ENCODE measurements at places on chromosomes 1 and 21.
A peak's percentile ranks its signal among the peaks of the same experiment; 100 is the strongest.

DNA sequence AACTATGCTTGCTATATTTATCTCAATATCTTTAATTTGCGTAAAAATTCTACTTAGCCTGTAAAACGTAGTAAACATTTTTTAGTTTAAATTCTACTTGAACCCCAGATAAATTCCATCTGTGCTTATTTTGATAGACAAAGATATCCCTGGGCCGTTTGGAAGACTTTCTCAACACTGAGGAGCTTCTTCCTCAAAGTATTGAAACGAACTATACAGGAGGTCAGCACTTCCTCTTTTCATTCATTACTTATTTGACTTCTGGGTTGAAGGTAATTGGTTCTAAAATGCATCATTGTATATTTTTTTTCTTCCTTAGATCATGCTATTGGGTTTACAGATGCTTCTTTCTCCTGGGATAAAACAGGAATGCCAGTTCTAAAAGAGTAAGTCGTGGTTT is 74.7 kb downstream of the HSPA13 start:
- DNase-seq, result no peak

GRCh38 chr1:41783189-41783639 is 135.5 kb downstream of the HIVEP3 start:
- no peak for DNase-seq

- DNase-seq, result no peak
Observed at GRCh38 chr1:235960809-235961208, 94.1 kb upstream of the LYST start.

DNA sequence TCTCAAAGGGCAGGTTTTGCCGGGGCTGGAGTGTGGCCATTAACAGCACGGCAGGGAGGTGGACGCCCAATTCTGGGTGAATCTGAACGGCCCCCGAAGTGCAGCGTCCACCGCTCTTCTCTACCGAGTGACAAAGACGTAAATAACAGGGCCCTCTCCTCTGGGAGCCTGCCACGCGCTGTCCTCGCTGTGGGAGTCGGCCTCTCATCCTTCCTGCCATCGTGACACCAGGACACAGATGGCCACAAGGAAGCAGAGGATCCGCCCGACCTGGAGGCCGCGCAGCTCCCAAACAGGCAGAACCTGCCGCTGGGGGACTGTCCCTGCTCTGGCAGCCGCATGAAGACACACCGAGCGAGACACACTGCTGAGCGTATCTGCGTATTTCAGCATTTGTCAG is 12.1 kb upstream of the CDK11B start:
- DNase-seq, result no peak

- no peak for DNase-seq
Observed at GRCh38 chr21:41170859-41171609, 3.1 kb downstream of the BACE2 start.

- DNase-seq, result peak; percentile 52
Observed at GRCh38 chr1:159132271-159132881, 39.0 kb upstream of the CADM3 start.

- DNase-seq, result peak; percentile 3
Observed at GRCh38 chr1:3319874-3320245, 134.6 kb upstream of the ARHGEF16 start.

DNA sequence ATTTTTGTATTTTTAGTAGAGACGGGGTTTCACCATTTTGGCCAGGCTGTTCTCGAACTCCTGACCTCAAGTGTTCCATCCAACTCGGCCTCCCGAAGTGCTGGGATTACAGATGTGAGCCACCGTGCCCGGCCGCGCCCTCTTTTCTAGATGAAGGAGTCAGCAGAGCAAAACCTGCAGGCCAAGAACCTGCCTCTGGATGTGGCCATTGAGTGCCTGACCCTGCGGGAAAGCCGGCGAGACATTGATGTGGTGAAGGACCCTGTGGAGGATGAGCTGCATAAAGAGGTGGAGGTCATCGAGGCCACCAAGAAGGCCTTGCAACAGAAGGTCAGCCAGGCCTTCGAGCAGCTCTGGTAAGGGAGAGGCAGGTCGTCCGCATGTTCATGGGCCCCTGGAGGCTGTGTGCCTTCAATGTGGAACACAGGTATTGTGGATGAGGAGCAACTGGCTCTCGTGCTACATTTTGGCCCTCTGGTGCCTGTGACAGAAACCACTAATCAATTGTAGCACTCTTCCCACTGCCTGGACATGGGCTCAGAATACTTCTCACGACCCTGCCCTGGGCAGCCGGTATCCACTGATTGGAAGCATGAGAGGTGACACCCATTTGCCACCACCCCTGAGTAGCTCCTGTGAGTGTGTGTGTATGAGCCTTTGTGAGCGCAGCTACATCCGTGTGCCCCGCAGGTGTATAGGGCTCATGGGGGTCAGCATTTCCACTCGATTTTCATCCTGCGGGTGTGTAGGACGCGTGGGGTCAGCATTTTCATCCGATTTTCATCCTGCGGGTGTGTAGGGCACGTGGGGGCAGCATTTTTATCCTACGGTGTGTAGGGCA is 2.0 kb downstream of the TEKT2 start:
- no peak for DNase-seq

Measured in SK-N-DZ (cell line).